AG20443 (cell line): ENCODE measurements at places on chromosomes 1 and 21.

DNA sequence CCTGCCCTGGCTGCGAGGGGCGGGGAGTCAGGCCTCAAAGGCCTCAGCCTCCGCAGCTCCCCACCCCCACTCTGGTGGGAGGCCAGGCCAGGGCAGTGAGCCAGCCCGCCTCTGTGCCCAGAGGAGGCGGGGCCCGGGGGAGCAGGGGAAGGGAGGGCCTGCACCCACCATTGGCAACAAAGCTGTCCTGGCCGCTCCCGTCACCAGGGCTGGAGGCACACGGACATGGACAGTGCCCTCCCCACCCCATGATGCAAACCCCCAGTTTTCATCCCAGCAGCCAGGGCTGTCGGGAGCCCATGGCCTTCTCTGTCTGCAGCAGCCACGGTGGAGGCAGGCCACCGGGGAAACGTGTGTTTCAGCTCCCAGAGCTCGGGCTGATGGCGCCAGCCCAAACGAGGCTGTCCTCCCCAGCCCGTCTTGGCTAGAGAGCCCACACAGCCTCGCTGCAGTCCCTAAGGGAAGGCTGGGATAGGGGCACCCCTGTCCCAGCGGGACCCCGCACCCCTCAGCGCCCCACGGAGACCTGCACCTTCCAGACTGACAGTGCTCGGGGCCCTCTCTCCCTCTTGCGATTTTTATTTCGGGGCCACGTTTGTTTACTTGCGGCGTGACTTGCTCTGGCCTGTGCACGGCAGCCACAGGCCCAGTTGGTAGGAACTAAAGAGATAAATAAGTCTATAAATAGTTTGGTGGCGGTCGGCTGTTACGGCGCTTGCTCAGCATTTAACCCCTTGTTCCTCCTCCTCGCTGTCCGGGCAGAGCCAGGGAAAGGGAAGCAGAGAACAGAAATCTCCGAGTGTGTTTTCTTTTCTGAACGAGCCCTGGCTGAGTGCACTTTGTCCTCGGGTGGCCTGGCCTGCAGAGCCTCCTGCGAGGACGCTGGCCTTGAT is 101.8 kb downstream of the PRDM16 start:
- peak; percentile 34 for DNase-seq

- DNase-seq, result peak; percentile 66
Observed at GRCh38 chr21:38323721-38324531, 67.1 kb downstream of the KCNJ15 start.

DNA sequence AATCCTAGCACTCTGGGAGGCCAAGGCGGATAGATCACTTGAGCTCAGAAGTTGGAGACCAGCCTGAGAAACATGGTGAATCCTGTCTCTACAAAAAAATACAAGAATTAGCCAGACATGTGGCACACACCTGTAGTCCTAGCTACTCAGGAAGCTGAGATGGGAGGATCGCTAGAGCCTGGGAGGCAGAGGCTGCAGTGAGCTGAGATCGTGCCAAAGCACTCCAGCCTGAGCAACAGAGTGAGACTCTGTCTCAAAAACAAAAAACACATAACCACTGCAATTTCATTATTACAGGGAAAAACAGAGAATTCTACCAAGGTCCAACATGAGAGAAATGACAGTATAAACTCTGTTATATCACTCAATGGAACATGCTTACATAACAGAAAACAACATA is 4.4 kb upstream of the TOMM20 start:
- DNase-seq, result no peak

DNA sequence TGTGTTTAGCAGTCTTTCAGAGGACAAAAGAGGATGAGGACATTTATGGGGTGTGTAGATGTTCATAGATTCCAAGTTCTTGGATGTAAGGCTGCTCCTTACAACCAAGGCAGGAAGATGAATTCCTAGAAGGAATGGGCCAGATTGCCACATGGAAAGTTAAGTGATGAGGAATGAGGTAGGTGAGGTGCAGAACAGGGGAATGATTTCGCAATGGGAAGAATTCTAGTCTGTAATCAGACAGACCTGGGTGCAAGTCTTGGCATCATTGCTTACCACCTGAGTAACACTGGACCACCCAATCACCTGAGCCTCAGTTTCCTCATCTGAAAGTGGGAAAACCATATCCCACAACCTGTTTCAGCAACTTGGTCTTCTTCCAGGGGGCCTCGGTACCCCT is 174.9 kb downstream of the IER5 start:
- DNase-seq, result no peak

DNA sequence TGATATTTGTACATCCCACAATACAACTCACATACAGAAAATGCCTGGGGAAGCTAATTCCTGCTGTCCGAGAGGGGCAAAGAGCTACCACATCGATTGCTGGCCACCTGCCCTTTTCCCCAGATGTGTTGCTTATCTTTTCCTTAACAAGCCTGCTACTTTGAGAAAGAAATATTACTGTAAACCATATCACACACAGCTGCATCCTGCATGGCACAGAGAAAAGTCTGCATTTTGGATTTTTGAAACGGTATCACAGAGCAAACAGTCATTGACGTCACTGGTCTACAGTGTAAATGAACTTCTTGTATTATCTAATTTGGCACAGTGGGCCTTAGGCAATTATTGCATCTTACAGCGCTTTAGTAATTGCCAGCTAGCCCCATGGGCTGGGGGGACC is 164.7 kb downstream of the CLIC6 start:
- no peak for DNase-seq

GRCh38 chr1:228315945-228316588 is 90.6 kb downstream of the TRIM11 start:
- DNase-seq, result no peak

- DNase-seq, result no peak
Observed at GRCh38 chr1:209546390-209547085, 37.0 kb upstream of the CAMK1G start.

GRCh38 chr1:13616234-13616633 is 32.6 kb downstream of the PDPN start:
- DNase-seq, result no peak
